T-helper 9 cell (primary cell): ENCODE measurements at places on chromosomes 3 and 15.

- peak; percentile 59 for DNase-seq
Measured at GRCh38 chr3:18445401-18446148, 20.4 kb upstream of the SATB1 start.

- DNase-seq = no peak
Measured at GRCh38 chr3:135929670-135930069, 35.9 kb upstream of the PPP2R3A start.

- no peak for DNase-seq
Measured at GRCh38 chr15:92384381-92384780, 9.3 kb upstream of the ST8SIA2 start.

GRCh38 chr3:185656321-185656840 is 70.3 kb downstream of the SENP2 start:
- no peak for DNase-seq

DNA sequence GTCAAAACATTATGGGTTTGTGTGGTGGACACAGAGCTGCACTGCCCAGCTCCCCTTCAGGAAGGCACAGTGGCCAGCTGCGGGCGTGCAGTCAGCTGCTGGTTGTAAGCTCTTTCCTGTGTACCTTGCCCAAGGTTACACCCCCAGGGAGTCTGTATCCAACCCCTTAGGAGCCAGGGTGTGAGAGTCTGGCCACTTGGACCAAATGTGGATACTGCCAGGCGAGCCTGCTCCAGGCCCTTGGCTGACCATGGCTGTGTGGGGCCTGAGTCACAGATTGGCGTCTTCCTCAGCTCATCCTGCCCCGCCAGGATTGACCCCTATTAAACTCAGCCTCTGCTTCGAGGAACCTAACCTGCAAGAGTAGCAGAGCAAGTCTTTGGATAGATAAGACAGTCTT is 56.9 kb downstream of the ABHD5 start:
- no peak for DNase-seq

DNA sequence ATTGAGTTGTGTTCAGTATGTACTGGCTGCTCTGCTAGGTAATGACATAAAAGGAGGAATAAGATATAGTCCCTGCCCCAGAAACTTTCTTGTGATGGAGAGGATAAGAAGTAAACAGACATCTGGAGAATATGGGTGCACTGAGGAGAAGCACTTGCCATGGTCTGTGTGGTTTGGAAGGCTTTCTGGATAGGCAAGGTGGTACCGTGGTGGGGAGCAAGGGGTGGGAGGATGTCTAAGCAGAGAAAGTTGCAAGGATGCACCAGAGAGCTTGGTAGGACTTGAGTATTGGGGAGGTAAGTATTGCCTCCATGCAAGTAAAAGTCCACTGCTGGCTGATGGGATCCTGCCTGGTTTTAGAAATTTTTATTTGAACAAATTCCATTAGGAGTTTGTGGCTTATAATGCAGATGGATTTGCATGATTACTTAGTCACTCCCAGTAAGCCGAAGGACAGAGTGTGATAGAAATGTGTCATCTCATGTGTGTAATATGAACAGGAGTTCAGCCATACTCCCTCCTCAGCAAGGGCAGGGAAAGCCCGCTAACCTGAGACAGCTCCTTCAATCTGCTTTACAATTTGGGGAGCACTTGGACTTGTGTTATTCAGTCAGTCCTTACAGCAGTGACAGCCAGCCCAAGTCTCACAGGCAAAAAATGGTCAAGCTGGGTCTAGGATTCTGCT is 53.6 kb downstream of the CLSTN2 start:
- DNase-seq = no peak

GRCh38 chr3:60890226-60890625 is 361.0 kb downstream of the FHIT start:
- no peak for DNase-seq

DNA sequence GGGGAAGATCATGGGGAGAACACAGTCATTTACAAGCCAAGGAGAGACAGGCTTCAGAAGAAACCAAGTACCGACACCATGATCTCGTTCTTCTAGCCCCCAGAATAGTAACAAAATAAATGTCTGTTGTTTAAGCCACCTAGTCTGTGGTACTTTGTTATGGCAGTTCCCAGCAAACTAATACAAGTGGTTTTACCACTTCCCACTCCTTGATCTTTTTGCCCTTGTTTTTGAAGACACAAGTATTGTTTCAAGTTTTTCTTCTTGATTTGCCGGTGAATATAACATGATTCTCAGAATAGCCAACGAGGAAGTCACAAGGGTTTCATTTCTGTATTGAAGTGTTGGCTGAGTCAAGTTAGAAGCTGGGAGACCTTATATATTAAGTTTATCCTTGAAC is 220.3 kb downstream of the SOX2 start:
- DNase-seq = no peak

DNA sequence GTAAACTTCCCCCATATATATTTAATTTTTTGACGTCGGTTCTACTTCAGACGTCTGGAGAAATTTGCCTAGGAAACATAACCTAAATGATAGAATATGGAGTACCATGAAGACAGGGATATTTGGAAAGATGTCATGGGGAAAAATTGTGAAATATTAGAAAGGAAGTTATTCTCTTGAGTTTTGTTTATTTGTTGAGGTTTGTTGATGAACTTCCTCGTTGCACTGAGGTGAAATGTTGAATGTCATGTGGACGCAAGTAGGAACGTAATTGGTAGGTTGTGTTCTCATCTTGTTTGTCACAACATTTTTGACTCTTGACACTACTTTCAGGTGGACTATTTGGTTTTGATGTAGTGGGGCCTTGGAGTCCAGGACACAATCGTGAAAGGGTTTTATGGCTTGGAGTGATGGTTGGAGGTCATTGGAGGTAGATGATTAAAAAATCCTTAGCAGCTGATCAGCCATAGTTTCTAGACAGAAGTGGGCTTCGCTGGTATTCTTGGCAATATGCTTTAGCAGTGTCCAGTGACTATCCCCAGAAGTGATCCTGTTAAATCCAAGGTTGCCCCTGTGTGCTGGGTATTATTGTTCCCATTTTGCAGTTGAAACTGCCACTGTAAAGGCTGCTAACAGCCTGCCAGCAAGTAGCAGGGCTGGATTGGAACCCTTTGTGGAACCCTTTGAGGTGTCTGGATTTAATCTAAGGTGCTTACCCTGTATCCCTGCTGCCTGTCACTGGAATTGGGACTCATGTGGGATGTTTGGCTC is 1.5 kb downstream of the ABHD5 start:
- no peak for DNase-seq

- DNase-seq = peak; percentile 45
Measured at GRCh38 chr3:32951410-32951811, at the start of gene CCR4. Gene CCR4 (plus strand): TSS chr3:32951644. CDS start chr3:32953423, 1,779 bp downstream.

- no peak for DNase-seq
Measured at GRCh38 chr15:100861511-100861991, 18.1 kb upstream of the ALDH1A3 start.

DNA sequence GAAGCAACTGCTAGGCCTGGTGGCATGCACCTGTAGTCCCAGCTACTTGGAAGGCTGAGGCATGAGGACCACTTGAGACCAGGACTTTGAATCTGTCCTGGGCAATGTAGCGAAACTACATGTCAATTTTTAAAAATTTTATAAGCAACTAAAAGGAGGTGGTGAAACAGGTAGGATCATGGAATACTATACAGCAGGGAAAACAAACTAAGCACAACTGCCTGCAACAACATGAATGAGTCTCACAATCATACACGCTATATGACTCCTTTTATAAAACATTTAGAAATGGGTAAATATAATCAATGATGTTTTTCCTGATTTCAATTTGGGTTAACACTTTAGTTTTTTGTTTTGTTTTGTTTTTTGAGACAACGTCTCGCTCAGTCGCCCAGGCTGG is 29.5 kb upstream of the CNBP start:
- no peak for DNase-seq

- DNase-seq = no peak
Measured at GRCh38 chr3:6771171-6771570, 89.7 kb upstream of the GRM7 start.

GRCh38 chr15:51162865-51163762 is 68.4 kb upstream of the TNFAIP8L3 start:
- DNase-seq = peak; percentile 36

GRCh38 chr15:73784291-73784690 is 31.1 kb upstream of the INSYN1 start:
- no peak for DNase-seq

DNA sequence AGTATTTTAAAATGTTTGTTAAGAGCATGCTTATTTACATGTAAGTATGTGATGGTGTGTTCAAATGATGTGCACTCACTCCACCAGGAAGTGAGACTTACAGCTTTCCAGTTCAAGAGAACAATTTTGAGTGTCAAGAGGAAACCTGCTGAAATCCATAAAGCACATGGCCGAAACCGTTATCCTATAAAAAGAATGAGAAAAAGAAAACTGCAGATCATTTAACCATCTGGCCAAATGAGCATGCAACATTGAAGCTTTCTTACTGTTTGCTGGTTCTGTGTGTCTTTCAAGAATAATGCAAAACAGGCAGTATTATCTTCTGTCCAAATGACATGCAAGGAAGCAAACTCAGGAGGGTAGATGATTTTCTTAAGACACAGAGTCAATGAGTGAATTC is 26.3 kb downstream of the GABRR3 start:
- DNase-seq = no peak

- DNase-seq = no peak
Measured at GRCh38 chr3:78562328-78562727, 1205.5 kb downstream of the ROBO1 start.

DNA sequence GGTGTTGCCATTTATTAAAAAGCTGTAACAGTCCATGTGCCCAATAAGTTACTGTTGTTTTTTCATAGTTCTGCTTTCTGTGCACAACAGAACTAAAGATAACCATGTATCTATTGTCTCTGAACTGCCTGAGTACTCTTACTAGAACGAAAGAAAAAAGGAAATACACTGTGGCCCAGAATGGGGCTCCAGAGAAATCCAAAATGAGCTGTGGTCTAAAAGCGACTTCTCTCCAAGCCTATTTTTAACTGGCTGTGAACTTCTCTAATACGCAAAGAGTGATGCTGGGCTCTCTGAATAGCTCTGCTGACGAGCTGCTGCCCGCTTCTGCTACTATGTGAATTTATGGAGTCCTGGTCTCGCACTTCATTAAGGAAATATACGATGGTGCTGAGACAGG is 56.2 kb upstream of the LPP start:
- DNase-seq = no peak

DNA sequence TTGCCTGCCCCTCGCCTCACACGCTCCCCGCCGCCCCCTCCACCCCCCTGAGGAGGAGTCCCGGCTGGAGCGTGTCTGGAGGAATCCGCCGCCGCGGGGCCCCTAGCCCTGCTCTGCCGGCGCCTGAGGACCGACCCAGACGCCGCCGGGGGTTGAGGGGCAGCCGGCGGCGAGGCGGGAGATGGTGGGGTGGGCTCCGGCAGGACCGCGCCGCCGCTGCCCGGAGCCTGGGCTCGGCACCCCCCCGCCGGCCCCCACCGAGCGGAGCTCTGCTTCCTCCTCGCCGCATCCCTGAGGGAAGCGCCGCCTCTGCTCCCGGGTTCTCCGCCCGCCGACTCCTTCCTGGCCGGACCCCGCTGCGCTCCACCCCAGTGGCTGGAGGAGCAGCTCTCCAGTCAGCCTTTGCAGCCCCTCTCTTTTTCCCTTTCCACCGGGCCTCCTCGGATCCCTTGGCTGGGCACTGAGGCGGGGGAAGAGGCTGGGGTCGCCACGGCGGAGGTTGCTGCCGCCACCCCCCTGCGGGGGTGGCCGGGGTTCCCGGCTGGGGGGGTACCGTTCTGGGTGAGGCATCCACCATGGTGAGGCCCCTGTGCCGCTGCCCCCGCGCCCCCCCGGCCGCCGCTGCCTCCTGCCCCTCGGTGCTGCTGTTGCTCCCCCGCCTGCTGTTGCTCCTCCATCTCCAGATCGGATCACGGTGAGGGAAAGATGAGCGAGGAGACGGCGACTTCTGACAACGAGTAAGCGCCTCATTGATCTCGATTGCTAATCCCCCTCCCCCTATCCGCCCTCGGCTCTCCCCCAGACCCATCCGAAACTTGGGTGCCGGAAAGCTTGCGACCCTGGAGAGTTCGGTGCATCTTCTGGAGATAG is at the start of gene SPRED1:
Gene SPRED1 (plus strand): TSS at position 356 of the 870 bp plus-strand sequence. CDS start 350 bp downstream, at position 706.
- DNase-seq = peak; percentile 16

GRCh38 chr15:97168704-97169475 is 791.6 kb upstream of the ARRDC4 start:
- DNase-seq = no peak

DNA sequence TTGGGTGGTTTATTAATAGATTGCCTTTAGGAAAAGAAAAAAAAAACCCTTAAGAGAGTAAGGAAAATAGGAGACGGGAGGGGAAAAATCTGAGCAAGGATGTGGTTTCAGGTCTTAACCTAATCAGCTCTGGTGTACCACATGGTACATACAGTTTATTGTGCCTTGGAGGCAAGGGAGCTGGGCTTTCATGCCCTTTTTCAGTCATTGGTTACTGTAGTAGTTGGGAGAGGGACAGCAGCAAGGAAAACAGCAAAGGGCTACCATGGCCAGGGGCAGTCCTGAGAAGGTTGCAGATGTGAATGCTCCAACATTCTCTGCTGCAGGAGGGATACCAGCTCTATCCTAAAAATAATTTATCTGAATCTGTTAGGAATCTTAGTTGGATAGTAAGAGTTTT is 5.9 kb downstream of the CMC1 start:
- DNase-seq = no peak

DNA sequence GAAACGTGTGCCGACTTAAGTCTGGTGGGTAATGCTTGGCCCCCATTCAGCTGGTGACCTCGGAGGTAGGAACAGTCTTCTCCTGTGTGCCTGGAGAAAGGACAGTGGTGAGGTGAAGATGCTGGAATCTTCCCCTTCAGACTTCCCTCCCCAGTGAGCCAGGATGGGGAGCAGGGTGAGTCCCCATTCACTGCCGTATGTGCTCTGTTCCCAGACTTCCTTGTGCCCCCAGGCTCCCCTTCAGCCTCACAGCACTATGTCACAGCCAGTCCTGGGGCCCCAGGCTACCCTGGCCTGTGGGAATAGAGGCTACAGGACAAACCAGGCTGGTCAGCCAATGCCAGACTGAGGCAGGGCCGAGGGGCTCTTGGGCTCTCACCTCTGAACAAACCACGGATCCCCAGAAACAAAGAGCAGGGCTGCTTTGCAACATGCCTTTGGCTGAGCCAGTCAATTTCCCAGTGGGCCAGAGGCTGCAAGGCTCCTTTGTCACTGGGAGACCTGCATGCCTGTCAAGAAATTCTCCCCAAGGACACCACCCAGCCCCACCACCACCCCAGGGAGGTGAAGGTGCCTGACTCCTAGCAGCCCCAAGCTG is 31.8 kb upstream of the HHATL start:
- no peak for DNase-seq

DNA sequence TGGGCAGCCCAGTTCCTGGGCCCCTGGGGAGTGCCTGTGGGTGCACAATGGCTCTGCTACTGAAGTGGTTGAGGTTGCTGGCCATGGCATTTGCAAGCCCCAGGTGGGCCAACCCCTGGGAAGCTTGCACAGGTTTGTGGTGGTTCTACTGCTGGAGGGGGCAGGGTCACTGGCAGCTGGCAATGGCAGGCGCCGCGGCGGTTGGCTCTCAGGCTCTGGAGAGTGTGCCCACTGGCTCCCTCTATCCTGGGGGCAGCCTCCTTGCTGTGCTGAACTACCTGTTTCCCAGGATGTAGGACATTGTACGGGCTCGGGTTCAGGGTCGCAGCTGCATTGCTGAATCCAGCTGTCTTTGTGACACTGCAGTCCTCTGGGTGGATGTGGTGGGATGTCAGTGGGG is 180.2 kb upstream of the HES1 start:
- no peak for DNase-seq
